ENCODE measurements at places on chromosomes 7 and 10.
A peak's percentile ranks its signal among the peaks of the same experiment; 100 is the strongest.

GRCh38 chr10:101545898-101546297 lies 42.2 kb downstream of the POLL start:
- no peak for DNase-seq

GRCh38 chr10:69474742-69475432 lies 23.6 kb downstream of the TSPAN15 start:
- DNase-seq, result no peak

GRCh38 chr7:16702441-16702840 lies 51.1 kb upstream of the TSPAN13 start:
- DNase-seq, result no peak

GRCh38 chr7:66631471-66631870 lies 2.8 kb downstream of the KCTD7 start:
- DNase-seq, result no peak

DNA sequence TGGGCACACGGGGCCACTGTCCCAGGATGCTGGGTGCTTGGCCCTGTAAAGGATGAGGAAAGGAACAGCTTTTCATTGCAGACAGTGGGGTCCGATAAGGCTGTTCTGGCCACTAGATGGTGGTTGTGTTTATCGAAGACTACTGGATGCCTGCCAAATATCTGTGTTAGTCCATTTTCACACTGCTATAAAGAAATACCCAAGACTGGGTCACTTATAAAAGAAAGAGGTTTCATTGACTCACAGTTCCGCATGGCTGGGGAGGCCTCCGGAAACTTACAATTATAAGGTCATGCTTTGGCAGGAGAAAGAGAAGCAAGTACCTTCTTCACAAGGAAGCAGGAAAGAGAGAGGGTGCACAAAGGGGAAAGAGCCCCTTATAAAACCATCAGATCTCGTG lies 32.2 kb upstream of the GARS1 start:
- DNase-seq, result no peak

DNA sequence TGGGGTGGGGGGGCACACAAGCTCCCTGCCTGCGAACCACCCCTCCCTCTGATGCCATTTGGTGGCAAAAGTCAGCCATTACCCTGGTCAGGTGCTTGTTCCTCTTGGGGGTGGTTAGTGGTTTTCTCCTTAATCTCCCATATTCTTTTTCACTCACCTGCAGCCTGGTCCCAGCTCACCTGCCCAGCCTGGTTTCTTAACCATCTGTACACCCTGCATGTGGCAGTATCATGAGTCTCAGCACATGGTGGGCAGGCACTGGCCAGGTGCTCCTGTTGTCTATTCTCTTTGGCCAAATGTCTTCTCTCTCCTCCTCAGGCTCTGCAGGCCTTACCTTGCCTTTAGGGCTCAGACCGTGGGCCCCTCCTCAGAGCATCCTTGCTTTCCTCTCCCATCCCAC lies 30.5 kb downstream of the OGDH start:
- DNase-seq, result no peak

- DNase-seq, result peak; percentile 20
Measured at GRCh38 chr7:43758822-43759683, 573 bp downstream of the BLVRA start.

GRCh38 chr7:7517754-7518153 lies 17.9 kb downstream of the COL28A1 start:
- DNase-seq, result no peak

DNA sequence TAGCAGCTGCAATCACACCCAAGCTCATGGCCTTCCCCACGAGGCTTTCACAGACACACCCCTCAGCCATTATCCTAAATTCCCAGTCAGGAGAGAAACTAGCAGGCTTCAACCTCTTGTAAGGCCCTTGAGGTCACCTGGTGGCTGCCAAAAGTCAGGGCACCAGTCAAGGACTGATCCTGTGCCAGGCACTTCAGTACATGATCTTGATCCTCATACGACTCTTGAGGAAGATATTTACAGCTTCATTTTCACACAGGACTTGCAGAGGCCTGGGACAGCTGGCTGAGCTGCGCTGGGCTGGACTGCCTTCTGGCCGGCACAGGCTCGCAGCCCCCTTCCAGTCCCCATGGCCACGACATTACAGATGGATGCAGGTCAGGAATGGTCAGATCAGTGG lies 8.8 kb downstream of the PDAP1 start:
- no peak for DNase-seq

- no peak for DNase-seq
Measured at GRCh38 chr10:89909752-89910151, 208.4 kb downstream of the KIF20B start.

GRCh38 chr7:431658-432111 lies 88.0 kb downstream of the PDGFA start:
- no peak for DNase-seq

- no peak for DNase-seq
Measured at GRCh38 chr7:134444198-134444960, 14.5 kb downstream of the AKR1B1 start.

- DNase-seq, result no peak
Measured at GRCh38 chr10:59470570-59470969, 108.2 kb upstream of the FAM13C start.

DNA sequence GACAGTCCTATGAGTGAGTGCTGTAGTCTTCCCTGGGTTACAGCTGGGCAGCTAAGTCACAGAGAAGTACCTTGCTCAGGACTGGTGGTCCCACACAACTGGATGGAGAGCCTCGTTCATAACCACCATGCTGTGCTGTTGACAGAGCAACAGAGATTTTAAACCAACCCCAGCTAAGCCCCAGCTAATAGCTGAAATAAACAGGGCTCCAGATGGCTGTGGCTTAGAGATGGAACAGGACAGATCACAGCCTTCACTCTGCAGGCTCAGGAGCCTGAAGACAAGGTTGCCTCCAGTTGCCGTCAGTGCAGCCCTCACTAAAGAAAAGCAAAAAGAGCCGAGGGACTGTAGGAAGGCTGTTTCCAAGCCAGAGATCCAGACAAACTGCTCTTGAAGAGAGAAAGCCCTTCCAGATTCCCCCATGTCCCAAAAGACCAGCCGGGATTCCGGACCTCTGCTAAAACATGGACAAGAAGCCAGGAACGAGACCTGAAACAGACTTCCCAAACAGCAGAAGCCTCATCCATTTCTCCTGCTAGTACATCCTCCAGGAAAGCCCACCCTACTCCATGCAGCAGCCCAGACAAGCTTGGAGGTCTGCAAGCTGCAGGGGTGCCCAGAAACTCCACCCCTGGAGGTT lies 4.2 kb downstream of the HTRA1 start:
- DNase-seq, result no peak

GRCh38 chr10:53886325-53887300 lies 914.4 kb downstream of the PCDH15 start:
- DNase-seq, result no peak

DNA sequence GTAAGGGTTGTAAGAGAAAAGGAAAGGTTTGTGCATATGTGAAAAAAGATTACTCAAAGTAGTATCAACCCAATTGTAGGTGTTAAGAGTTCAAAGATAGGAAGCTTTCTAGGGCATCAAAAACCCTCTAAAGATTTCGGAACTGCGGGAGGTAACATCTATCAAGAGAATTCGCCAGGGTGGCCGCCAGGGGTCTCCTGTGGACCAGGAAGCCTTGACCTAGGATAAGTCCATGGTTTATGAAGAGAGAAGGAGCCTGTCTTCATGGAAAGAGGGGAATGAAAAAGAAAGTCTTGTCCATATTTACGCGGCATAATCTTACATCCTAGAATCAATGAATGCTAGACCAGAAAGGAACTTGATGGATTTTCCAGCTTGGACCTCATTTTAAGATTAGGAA lies 140.7 kb upstream of the CALCR start:
- no peak for DNase-seq

- no peak for DNase-seq
Measured at GRCh38 chr7:116582164-116582732, 57.4 kb downstream of the CAV1 start.

DNA sequence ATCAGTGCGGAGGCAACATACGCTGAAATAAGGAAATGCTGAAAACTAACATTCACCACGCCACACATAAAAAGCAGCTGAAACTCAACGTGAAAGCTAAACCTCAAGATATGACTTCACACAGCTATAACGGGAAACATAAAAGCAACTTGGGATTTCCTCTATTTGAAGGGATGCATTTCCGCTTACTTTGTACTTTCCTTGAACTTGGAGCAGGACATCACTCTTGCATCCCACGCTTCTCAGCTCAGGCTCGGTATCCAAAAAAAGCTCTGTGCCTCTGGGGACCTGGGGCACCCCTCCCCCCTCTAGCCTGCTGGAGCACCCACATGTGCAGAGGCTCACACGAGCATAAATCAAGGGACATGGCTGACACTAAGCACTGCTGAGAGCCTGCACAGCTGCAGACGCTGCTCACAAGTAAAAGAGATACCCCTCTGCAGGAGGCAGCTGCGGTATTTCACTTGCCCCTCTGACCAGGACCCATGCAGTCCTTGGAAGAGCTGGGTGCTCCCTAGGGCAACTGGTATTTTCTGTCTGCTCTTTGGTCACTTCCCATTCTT lies 34.2 kb downstream of the PARD3 start:
- DNase-seq, result no peak

DNA sequence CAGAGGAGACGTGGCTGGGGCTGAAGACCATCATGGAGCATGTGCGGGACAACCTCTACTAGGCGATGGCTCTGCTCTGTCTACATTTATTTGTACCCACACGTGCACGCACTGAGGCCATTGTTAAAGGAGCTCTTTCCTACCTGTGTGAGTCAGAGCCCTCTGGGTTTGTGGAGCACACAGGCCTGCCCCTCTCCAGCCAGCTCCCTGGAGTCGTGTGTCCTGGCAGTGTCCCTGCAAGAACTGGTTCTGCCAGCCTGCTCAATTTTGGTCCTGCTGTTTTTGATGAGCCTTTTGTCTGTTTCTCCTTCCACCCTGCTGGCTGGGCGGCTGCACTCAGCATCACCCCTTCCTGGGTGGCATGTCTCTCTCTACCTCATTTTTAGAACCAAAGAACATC lies 22.0 kb upstream of the CPA5 start:
- DNase-seq, result no peak

DNA sequence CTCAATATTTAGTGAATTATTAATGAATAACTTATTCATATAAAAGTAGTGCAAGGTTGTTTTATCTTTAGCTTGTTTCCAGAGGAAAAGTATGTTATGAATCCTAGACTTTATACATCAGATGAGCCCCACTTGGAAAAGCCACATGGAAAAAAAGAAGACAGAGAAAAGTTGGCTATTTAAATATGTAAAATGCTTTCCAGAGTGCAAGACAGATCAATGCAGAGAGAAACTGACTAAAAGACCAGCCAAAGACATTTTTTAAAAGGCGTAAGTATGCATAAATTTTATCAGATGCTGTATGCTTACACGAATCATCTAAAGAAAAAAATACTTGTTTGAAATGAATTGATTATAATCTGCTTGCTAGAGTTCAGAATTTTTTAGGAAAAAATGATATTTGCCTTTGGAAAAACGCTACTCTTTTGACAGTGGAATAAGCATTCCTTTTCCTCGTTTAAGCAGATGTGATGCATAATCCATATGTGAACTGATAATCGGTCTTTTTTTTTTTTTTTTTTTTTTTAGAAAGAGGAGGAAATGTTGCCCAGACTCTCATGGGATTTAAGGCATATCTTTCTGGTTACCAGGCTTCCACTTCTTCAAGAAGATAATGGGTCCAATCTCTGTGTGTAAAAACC lies 70.7 kb downstream of the RELN start:
- DNase-seq, result no peak

GRCh38 chr10:86988520-86988919 lies 20.2 kb downstream of the ADIRF start:
- no peak for DNase-seq

GRCh38 chr10:84140036-84140379 lies 699 bp downstream of the GHITM start:
- DNase-seq, result no peak

- DNase-seq, result no peak
Measured at GRCh38 chr7:109206196-109206595, 636.5 kb downstream of the DNAJB9 start.

- no peak for DNase-seq
Measured at GRCh38 chr10:117222976-117223692, 17.8 kb upstream of the SLC18A2 start.

DNA sequence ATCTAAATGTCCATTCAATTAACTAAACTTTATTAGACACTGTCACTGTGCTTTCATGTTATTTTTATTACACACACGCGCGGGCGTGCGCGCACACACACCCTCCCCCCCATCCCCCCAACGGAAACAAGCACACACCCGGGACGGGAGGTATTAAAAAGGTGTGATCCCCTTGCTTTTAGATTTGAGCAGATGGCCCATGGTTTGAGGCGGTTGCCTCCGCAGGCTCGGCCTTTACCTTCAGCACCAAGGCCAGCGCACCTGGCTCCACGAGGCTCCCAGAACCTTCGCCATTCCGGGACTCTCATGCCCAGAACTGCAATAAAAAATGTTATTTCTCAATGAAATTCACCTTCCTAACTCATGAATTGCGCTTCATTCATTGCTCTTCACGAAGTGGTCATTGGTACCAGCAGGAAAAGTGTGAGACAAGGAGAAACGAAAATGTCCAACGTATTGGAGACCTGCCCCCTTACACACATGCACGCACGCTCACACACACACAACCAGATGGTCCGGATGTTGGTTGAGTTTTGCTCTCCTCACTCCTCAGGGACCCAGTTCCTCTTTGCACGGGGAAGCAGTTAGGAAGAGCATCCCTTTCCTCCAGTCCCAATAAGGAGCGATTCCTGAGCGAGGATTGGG lies 20.8 kb upstream of the PTF1A start:
- DNase-seq, result no peak

DNA sequence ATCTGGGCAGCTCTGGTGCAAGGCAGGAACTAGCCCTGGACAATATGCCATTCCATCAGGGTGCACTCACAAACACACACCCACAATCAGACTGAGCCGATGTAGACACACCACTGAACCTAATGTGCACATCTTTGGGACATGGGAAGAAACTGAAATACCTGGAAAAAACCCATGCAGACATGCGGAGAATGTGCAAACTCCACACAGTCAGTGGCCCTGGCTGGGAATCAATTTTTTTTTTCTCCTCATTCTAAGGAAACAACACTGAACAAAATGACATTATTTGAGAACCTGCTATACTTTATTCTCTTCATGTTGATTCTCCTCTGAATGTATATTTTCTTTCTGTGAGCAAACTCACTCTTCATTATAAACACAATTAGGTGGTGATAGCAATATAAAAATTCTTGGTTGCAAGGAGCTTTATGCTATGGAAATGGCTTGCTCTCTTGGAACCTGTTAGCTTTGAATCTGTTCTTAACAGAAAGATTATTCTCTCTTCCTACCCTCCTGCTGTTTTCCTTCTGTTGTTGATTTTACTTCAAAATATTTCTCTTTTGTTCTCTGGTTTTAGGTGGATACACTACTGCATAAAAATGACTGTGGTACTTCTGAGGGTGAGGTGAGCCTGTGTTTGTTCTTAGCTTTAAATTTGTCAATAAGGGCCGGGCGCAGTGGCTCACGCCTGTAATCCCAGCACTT lies 33.0 kb upstream of the MICU1 start:
- DNase-seq, result no peak

Measured in activated T-helper 1 cell treated with Interleukin-2 at 50 U/mL for 16 hours (primary cell).